ENCODE measurements at places on chromosomes 12 and 14. TPM values are rescaled to one million over a fixed set of nuclear protein-coding genes. Genes with fewer than 3 reads are reported as not detected.

DNA sequence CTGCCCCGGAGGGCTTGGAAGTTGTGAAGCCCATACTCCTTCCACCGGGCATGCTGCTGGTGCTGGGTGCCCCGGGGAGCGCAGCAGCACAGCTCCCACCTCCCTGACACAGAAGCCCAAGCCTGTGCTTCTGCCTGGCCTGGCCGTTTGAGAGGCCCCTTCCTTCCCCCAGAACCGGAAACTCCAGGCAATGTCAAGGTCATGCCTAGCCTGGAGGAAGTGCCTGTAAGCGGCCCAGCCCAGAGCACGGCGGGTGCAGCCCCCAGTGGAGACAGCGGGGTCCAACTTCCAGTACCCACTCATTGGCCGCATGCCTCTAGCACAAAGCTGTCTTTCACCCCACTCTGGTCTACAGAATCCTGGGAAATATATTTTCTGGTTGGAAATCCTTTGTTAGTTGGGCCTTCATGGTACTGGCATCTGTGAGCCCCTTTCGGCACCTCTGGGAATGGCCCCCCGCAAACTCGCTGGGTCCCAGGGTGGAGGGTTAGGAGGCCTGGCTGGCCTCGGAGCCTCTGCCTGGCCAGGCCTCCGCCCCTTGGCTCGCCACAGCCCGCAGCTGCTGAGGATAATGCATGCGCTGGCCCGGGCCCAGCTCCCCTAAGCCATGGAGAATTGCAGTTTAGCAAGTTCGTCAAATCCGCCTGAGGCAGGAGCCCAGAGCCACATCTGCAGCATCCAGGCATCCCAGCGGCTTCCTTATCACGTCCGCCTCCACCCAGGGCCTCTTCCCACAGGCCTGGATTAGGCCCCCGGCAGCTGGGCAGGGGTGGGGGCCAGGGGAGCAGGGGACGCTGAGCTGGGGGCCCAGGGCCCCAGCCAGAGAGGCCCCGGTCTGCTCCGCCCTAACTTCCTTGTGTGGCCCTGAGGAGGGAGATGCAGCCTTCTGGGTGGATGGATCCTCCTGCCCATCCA, 48.9 kb upstream of the DLK1 start:
- DNase-seq = no peak

GRCh38 chr12:125340791-125341190, 275.6 kb downstream of the AACS start:
- no peak for DNase-seq

DNA sequence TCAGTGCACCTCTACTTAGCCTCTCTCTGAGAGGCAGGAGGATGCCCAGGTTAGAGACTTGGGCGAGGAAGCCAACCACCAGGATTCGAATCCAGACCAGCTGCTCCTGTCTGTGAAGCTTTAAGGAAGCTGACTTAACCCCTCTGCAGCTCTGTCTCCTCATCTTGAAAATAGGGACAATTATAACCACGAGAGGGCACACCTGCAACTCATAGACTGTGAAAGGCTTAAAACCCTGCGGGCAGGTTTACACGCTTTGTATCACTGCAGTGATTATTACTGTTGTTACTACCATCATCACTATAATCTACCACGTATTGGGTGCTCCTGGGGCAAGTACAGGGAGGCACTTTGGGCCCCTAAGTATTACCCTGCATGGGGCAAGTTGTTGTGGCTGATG, 379.8 kb downstream of the VRK1 start:
- DNase-seq = no peak

GRCh38 chr12:4243091-4243490, 30.5 kb upstream of the CCND2 start:
- DNase-seq = no peak

GRCh38 chr12:118068445-118068844, 7.5 kb upstream of the WSB2 start:
- no peak for DNase-seq

DNA sequence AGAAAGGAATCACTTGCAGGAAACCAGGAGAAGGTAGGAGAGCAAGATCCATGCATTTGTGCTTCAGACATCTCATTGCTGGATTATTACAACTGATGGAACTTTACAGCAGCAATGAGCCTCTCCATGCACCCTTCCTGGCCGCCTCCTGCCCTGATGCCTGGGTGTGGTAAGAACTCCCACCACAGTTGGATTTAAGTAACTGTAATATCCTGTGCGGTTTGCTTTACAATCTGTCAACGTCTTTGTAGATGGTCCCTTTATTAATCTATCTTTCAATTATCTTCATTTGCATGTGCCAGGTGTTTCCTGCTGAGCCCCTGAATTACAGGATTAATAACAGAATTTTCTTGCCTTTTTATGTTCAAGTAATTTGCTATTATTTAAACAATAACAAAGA, 1300.5 kb upstream of the TMEM132C start:
- DNase-seq = no peak

DNA sequence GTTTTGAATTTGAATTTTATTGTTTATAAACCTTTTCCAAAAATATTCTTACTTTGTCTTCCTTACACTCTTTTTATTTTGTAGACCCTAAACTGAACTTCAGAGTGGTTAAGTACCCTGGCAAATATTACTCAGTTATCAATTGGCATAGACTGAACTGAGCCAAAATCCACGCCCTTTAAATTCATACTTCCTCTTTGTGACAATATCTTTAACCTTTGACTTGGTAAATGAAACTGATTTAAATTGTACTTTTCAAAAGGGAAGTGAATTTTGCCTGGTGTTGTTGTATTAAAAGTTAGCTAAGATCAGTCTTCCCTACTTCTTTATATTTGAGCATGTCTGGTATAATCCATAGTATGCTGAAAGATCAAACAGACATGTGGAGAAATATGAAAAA, 184.3 kb upstream of the USP15 start:
- DNase-seq = no peak

- no peak for DNase-seq
These were observed 182.8 kb upstream of the NTF3 start for GRCh38 chr12:5248999-5249526.

DNA sequence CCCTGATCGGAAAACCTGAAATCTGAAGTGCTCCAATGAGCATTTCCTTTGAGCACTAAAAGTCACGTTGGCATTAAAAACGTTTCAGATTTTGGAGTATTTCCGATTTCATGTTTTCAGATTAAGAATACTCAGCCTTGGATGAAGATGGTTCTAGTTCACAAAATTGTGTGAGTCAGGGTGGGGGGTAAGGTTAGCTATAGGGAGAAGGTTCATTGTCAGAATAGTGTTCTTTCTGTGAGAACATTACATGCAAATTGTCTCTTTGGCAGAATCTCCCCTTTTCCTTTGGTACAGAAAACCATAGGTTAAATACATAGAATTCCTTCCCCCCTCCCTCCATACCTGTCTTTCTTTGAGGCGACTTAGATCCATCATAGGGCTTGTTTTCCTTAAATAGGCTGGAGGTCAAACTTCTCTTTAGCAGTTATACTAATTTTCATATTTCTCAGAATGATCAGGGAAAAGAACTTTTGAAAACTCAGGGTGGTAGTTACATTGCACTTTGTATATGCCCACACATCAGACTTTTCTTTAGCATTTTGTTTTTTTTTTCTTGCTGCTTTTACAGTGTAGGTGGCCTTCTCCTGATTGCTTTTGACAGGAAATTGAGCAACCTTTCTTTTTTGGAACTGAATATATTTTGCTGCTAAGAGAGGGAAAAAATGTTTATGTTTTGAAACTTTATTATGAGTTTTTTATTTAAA, 503.5 kb downstream of the PCNX1 start:
- DNase-seq = no peak

- DNase-seq = no peak
These were observed 334.3 kb upstream of the FBXO33 start for GRCh38 chr14:39766397-39767000.

GRCh38 chr12:110741341-110742095, 1.2 kb downstream of the PPP1CC start:
- DNase-seq = no peak

DNA sequence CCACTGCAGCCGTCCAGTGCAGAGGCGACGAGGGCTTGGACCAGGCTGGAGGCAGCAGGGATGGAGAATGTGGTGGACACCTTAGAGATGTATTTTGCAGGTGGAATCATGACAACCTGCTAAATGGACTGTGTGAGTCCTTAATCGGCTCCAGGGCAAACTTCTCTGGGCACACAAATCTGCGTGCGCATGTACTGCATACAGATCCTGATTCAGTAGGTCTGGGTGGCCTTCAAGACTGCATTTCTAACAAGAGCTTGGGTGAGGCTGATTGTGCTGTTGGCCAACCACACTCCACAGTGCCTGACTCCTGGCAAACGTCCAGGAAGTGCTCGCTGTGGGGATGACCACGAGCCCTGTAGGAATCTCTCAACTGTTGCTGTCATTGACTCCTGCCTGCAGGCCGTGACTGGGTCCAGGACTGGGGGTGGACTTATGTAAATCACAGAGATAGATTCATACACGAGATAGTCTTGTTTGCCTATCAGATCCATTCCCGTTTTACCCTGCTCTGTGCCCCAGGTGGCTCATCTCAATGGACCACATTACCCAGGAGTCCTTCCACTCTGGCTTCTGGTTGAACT, 27.2 kb downstream of the JDP2 start:
- DNase-seq = no peak

- DNase-seq = no peak
These were observed 10.5 kb downstream of the ALKBH2 start for GRCh38 chr12:109082751-109083150.

GRCh38 chr12:48567731-48568130, 2.1 kb downstream of the LALBA start:
- DNase-seq = no peak

DNA sequence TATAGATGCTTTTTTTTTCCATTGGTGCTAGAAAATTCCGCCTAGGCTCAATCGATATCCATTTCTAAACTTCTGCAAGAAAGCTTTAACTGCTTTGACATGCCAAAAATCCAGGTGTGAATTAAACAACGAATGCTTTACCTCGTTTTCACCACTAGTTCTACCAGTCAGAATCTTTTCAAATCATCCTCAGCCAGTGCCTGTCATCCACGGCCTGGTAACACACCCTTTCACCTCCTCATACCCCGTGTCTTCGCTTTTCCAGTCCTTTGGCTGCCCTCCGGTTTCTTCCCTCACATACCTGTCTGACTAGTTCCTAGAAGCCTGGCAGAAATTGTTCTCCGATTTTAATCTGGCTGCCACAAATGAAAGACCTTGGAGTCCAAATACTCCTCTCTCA, 1.4 kb upstream of the PHC1 start:
- DNase-seq = no peak

- DNase-seq = no peak
These were observed 98.4 kb downstream of the EFCAB11 start for GRCh38 chr14:89855961-89856656.

DNA sequence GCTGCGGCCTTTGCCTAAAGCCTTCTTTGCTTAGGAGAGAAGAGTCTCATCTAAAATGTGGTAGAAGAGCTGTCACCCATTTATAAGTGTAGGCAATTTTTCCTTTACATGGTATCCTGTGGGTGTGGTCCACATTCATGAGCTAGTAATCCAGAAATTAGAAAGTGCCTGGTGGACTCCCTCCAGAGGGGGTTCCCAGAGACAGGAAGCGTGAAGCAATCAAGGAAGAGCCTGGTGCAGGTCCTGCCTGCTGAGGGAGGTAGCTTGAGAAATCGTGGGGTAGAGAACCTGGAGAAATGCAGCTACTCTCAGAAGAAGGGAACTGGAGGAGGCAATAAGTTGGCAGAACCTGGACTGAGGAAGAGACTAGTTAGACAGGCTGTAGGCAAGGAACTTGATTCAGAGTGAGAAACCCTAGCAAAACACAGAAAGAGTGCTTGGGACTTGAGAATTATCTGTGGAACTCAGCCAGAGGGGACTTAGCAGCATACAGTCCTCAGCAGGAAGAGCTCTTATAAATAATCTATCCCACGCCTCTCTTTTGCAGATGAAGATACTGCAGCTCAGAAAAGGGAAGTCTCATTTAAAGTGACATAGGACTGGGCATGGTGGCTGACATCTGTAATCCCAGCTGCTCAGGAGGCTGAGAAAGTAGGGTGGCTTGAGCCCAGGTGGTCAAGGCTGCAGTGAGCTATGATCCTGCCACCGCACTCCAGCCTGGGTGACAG, 182.4 kb upstream of the CCND2 start:
- no peak for DNase-seq

DNA sequence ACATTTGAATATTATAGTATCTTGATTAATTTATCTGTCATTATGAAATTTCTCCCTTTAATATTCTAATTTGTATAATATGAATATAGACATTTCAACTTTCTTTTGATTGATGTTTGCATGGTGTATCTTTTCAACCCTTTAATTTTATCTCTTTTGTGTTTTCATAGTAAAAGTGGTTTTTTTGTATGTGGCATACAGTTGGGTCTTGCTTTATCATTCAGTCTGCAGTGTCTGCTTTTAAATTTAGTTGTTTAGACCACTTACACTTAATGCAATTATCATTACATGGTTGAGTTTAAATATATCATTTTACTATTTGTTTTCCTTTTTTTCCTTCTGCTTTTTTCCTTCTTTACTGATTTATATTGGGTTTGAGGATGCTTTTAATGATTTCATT, 29.6 kb downstream of the CCDC91 start:
- DNase-seq = no peak

DNA sequence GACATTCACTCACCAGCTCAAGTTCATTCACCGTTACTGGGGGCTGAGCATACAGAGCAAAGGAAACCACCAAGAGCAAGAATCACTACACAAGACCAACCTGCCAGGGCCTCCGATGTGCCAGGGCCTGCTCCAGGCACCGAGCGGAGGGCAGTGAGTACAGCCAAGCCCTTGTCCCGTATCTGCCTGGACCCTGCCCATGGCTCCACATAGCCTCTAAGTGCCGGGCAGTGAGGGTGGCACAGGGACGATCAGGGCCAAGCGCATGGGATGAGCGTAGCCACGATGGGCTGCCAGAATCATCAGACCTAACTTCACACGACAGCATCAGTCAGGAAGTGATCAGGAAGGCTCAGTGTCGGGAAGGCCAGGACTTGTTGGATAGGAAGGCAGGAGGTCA, 199.6 kb downstream of the BCL11B start:
- DNase-seq = no peak

DNA sequence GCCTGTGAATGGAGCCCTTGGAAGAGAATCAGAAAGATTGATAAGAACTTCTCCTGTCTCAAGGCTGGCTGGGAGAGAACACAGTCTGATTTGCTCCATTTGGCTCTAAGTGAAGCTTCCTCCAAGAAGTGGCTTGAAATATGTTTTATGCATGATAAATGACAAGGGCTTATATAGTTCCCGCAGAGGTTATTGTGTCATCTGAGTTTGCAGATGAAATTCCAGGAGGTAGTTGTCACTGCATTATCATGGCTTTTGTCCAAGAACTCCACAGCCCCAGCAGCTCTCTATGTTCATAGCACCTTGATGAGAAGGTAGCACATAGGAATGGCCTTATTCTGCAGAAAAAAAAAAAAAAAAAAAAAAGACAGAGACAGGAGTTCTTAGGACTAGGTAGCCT, 108.5 kb downstream of the DACT1 start:
- no peak for DNase-seq

- DNase-seq = no peak
These were observed 286.9 kb upstream of the PRKD1 start for GRCh38 chr14:30214461-30215090.

Gene SERPINA12
- not detected for total RNA-seq

Gene KRT75
- not detected for total RNA-seq

Gene AEBP2
- total RNA-seq = 79.6 TPM

Gene SYNJ2BP
- total RNA-seq = 24.1 TPM

Gene GLIPR1L2
- total RNA-seq = 0.41 TPM

Gene KRR1
- total RNA-seq = 30.6 TPM

Gene DEPDC4
- total RNA-seq = not detected

Gene IL22
- not detected for total RNA-seq

Gene ZDHHC22
- not detected for total RNA-seq

Gene B3GNT4
- not detected for total RNA-seq
